Activated CD8-positive, alpha-beta T cell treated with anti-CD3 and anti-CD28 coated beads for 36 hours (primary cell): ENCODE measurements at places on chromosomes 3 and 15.

DNA sequence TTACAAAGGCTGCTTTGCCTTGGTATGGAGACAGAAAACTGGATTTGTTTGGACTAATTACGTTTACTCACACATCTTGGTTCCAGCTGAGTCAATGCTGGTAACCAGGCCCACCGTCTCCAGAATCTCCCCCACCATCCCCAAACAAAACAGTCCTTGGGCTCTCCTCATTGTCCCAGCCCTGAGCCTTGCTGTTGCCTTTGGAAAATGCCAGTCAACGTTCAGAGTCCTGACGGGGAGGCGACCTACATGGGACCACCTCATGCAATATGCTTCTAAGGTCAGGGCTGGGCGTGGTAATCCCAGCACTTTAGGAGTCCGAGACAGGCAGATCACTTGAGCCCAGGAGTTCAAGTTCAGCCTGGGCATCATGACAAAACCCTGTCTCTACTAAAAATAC lies 85.2 kb upstream of the IQSEC1 start:
- H3K36me3 ChIP-seq: peaks cover 3% of the 10 kb centered on the region
- no peak for DNase-seq
- no peak overlapping the region for H3K4me3 ChIP-seq
- no peak overlapping the region for H3K27ac ChIP-seq

DNA sequence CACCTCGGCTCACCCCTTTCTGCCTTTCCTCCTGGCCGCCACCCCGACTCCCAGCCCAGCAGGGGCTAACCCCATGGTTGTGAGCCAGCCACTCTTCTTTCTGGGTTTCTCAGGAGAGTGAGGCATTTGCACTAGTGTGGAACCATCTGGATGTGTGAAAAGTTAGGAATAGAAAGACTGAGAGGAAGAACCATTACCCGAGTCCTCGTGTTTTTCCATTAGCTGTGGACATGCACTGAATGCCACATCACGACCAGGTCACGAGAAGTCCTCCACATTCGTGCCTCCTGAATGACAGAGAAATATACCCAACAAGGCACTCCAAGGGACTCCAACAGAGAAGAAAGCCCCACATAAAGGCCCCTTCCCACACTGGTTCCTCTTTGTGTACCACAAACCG lies 18.0 kb upstream of the RAD18 start:
- H3K27me3 ChIP-seq: peaks cover 19% of the 10 kb centered on the region
- H3K4me1 ChIP-seq: no peaks in the 10 kb centered on the region
- no peak overlapping the region for H3K4me3 ChIP-seq
- H3K27ac ChIP-seq: no peak overlapping the region

- no peaks in the 10 kb centered on the region for H3K27me3 ChIP-seq
- H3K36me3 ChIP-seq: no peaks in the 10 kb centered on the region
- no peak overlapping the region for H3K4me3 ChIP-seq
- DNase-seq: no peak
- no peak overlapping the region for H3K27ac ChIP-seq
Observed at GRCh38 chr3:157312376-157312745, 124.3 kb upstream of the PTX3 start.

- H3K36me3 ChIP-seq: peaks cover 2% of the 10 kb centered on the region
- no peaks in the 10 kb centered on the region for H3K27me3 ChIP-seq
- DNase-seq: no peak
- H3K4me3 ChIP-seq: no peak overlapping the region
- no peaks in the 10 kb centered on the region for H3K4me1 ChIP-seq
Observed at GRCh38 chr15:42373936-42374335, 14.6 kb downstream of the CAPN3 start.

DNA sequence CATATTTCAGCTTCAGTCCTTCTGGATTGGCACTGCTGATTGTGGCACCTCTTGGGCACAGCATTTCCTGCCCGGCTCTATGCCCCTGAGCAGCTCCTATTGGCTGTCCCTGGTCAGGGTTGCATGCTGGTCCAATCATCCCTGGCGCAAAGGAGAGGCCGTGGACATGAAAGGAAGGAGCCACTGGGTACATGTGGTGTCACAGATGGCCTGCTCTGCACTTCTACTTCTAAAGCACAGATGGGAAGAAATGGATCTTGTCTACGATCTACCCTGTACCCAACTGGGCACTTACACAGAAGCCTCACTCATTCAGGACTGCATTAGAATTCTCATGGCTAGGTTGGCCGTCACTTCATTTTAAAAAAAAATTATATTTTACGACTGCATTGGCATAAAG lies 232.5 kb downstream of the SHQ1 start:
- H3K4me3 ChIP-seq: no peak overlapping the region
- H3K36me3 ChIP-seq: no peaks in the 10 kb centered on the region
- H3K4me1 ChIP-seq: peaks cover 6% of the 10 kb centered on the region
- no peaks in the 10 kb centered on the region for H3K27me3 ChIP-seq
- DNase-seq: no peak
- H3K27ac ChIP-seq: no peak overlapping the region
